ENCODE measurements at places on chromosomes 4 and X. TPM values are rescaled to one million over a fixed set of nuclear protein-coding genes. Genes with fewer than 3 reads are reported as not detected.

CHRDL1 gene
- total RNA-seq: not detected

DNA sequence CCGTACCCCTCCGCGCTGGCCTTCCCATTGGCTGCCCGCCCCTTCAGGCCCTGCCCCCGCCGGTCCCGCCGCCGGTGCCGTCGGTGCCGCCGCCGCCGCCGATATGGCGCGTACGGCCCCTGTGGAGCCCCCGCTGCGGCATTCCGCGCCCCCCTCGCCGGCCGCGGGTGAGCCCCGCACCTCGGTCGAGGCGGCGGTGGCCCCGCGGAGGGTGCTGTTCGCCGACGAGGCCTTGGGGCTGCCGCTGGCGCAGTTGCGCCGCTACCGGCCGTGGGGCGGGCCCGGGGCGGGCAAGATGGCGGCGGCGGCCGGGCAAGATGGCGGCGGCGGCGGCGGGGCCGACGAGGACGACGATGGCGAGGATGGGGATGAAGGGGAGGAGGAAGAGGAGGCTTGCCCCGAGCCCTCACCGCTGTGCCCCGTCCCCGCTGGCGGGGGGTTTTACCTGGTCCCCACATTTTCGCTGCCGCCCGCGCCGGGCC, at the start of gene PPP1R3F:
Gene PPP1R3F, plus strand, starts transcription at position 27 of the 482 bp plus-strand sequence. Its CDS starts 77 bp downstream, at position 104.
- DNase-seq: no peak

DNA sequence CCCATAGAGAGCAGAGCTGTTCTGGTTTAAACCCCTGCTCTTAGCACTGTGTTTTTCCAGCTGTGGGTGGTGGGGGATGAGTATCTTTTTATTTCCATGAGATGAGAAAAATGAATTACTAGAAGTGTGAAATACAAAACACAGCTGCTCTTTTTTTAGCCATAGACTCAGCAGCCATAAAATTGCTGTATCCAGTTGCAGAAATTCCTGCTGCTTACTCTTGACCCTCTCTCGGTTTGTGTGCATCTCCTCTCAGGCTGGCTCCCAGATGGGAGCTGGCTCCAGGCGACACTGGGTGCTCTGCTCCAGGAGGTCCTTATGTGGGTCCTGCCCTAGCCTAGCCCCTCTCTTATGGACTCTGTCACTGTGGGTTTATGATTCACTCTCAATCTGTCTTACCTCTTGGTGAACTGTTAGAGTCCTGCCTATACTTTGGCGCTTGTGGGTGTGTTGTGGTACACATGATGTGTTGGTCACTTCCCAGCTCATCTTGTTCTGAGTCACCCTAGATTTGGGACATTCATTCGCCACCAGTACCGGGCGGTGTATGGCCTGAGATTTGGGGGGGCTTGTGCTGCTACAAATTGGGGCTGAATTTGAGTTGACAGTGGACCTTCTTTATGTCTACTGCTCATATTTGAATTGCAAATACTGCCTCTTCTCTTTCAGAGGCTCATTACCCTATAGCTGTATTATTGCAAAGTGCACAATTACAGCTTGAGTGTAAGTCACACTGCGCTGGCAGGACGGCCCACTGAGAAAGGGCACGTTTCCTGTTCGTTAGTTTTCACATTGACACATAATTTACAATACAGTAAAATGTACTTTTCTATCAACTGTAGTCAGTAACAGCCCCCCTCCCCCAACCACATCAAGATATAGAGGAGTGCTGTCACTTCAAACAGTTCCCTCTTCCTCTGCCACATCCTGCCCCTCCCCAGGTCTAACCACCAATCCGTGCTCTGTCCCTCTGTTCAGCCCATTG, 46.9 kb upstream of the MSANTD1 start:
- DNase-seq: no peak

DNA sequence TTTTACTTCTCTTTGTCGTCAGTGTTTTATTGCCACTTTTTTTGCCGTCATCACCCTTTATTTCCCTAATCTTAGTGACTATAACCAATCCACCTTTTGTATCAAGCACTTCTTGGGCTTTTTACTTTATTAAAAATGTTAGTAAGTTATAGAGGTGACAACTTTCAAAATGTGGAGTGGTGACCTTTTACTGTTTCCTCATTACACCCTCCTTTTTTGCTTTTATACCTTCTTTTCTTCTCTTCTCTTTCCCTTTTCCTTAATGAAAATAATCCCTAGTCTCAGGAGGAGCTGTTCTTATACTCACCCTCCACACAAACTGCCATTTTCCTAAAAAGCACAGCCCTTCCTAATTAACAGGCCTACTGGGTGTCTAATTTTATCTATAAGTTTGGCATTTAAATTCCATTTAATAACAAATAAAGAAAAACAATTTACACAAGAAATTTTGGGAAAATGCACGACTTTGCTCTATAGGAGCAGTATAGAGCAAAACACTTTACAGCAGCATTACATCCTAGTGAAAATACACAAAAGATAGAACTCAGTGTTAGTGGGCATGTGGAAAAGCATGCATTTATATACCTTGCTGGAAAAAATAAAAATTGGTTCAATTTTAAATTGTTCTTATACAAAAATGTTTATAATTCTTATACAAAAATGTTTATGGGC, 27.3 kb downstream of the BBS12 start:
- DNase-seq: no peak

- DNase-seq: no peak
Measured at GRCh38 chr4:5885733-5886132, 7.2 kb downstream of the CRMP1 start.

All from G401 (cell line).